Effector memory CD8-positive, alpha-beta T cell (primary cell): ENCODE measurements at places on chromosomes 5 and 9.

DNA sequence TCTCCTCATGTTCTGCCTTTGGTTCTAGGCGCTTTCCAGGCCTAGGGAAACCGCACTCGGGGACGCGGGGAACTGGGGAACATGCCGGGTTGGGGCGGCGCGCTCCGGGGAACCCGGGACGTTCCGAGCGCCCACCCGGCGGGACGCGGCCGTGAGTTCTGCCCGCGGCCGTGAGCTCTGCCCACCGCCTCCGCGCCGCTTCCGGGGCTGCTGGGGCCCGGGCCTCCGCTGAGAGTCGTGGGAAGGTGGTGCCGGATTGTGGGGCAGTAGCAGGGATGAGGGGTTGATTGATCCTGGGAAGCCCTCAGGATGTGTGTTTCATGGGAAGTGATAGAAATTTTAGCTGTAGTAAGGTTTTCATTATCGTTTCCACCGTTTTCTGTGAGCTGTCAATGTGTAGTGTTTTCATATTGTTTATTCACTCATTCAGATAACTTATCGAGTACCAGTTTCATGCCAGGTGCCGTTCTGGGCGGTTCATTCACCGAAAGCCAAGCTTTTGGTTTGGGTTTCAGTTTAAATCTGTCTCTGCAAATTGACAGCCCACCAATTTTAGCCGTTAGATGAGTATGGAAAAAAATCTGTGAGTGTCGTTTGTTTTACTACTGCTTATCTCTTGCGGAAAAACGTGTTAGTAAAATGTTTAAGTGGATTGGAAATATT, 657 bp downstream of the MTRR start:
- H3K4me1 ChIP-seq: peaks cover 55% of the 10 kb centered on the region
- H3K27me3 ChIP-seq: no peaks in the 10 kb centered on the region

GRCh38 chr5:116583862-116584222, 9.2 kb upstream of the SEMA6A start:
- no peaks in the 10 kb centered on the region for H3K36me3 ChIP-seq
- no peaks in the 10 kb centered on the region for H3K4me1 ChIP-seq
- H3K27me3 ChIP-seq: peaks cover 34% of the 10 kb centered on the region
- H3K27ac ChIP-seq: no peak overlapping the region
- H3K4me3 ChIP-seq: no peak overlapping the region

DNA sequence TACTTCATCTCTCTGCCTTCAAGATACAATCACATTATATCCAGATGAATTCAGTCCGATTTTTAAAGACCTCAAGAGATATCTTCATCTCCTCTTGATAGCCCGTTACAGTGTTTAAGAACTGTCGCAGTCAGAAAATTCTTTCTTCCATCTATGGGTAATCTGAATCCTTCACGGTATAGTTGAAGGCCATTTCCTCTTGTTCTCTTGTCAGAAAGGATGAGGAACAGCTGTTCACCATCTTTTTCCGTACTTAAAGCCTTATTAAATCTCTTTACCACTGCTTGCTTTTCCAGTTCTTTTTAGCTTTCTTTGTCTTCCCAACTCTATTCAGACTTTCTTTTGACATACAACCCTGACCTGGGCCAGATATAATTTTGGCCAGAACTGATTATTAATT, 121.8 kb downstream of the XRCC4 start:
- no peak overlapping the region for H3K27ac ChIP-seq
- H3K36me3 ChIP-seq: no peaks in the 10 kb centered on the region
- no peak overlapping the region for H3K4me3 ChIP-seq
- no peak for DNase-seq
- H3K27me3 ChIP-seq: no peaks in the 10 kb centered on the region

DNA sequence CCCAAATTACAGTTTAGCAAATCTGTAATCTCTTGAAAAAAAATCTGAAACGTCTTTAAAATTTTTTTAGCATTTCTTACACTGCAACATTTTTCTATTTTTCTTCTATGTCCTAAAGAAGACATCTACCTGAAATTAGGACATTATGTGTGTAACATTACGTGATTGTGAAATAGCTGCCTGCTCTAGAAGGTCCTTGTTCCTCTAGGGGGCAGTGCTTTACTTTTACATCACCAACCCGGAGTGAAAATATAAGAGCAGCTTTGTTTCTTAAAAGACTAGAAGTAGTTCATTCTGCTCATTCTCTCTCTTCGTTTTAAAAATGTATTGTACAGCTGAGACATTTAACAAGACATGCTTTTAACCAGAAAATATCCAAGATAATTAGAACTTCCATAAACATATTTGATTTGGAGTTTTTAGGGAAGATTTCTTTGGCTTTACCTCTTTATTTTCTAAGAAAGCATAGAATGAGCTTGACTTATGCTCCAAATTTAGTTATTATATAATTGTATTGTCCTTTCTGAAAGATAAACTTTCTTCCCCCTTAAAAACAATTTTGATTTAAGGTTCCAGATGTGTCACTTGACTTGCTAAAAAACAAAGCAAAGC, 48.1 kb upstream of the RIOK2 start:
- no peak overlapping the region for H3K4me3 ChIP-seq
- no peak overlapping the region for H3K27ac ChIP-seq
- no peaks in the 10 kb centered on the region for H3K4me1 ChIP-seq

DNA sequence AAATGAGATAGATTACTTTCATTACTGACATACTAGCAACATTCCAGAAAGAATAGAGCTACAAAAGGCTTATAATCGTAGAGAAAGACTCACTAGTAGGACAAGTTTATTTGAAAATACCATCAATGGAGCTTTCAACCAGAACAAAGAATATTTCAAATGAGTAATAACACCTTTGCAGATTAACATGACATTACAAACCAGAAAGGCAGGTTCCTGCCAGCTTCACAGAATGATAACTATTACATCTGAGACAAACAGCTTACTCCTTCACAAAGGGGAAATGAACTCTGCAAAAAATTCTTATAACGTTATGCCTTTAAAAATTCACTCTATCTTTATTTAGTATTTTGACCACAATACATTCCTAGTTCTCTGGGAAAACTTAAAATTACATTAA, 103.1 kb downstream of the EPB41L4A start:
- peaks cover 24% of the 10 kb centered on the region for H3K27me3 ChIP-seq
- DNase-seq: no peak
- no peaks in the 10 kb centered on the region for H3K36me3 ChIP-seq
- no peaks in the 10 kb centered on the region for H3K4me1 ChIP-seq
- H3K4me3 ChIP-seq: no peak overlapping the region

DNA sequence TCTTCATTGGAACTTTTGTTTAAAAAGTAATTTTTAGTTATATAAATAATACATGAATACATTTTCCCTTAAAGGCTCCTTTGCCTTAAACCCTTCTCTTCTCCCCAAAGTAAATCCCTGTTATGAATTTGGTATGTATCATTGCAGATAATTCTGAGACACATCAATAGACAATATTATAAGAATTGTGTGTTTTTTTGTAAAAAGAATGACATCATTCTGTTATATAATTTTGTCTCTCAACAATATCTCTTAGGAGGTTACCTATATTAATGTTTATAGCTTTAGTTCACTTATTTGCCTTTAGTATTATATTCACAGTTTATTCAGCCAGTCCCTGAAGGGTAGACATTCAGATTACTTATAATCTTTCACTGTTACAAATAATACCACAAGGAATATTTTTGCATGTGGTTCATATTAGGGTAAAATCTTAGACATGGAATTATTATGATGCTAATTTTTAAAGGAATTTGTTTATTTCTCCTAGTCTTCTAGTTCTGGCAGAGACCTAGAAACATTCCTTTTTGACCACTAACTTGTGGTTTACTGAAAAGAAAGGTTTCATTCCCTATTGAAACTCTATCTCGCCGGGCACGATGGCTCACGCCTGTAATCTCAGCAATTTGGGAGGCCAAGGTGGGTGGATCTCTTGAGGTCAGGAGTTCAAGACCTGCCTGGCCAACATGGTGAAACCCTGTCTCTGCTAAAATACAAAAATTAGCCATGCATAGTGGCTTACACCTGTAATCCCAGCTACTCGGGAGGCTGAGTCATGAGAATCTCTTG, 105.6 kb downstream of the KCTD16 start:
- H3K27me3 ChIP-seq: peaks cover 10% of the 10 kb centered on the region
- H3K4me3 ChIP-seq: no peak overlapping the region
- H3K27ac ChIP-seq: no peak overlapping the region
- DNase-seq: no peak
- no peaks in the 10 kb centered on the region for H3K4me1 ChIP-seq
- no peaks in the 10 kb centered on the region for H3K36me3 ChIP-seq

- H3K27me3 ChIP-seq: peaks cover 10% of the 10 kb centered on the region
- no peaks in the 10 kb centered on the region for H3K36me3 ChIP-seq
- H3K4me1 ChIP-seq: no peaks in the 10 kb centered on the region
- no peak for DNase-seq
Observed at GRCh38 chr5:140322751-140323731, 20.1 kb upstream of the PFDN1 start.

DNA sequence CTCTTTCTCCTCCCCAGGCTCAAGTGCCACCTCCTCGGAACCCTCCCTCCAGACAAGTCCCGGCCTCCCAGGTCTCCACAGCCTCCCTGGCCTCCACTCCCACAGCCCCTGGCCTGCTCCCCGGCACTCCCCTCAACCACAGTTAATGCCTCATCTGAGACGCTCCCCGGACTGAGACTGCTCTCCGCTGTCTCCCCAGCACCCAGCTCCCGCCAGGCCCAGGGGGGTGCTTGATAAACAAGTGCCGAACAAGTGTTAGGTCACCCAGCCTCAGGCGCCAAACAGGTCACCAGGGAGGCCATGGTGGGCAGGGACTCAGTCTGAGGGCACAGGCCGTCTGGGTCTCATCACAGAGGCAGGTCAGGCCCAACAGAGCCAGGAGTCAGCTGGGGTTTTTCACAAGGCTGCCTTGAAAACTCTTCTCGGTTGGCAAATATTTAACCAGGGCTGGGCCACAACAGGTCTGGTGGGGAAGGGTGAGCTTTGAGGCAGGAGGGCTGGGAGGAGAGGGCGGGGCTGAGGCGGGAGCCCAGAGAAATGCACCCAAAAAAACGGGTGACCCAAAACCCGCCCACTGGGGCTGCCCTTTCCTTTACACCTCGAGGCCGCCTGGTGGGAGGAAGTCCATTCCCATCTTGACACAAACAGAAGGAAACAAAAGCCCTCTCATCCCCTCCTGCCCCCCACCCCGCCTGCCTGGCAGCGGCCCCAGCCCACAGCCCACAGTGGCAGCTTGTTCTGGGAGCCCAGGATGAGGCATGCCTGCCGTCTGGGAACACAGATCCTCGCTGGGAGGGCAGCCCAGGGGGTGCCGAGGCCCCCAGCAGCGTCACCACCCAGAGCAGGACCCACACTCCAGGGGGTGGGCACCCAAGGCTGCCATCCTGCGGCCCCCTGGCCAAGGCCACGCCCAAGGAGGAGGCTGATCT, 66.6 kb upstream of the STXBP1 start:
- H3K4me1 ChIP-seq: peaks cover 20% of the 10 kb centered on the region
- H3K27ac ChIP-seq: no peak overlapping the region
- no peak for DNase-seq
- H3K36me3 ChIP-seq: no peaks in the 10 kb centered on the region
- no peak overlapping the region for H3K4me3 ChIP-seq

DNA sequence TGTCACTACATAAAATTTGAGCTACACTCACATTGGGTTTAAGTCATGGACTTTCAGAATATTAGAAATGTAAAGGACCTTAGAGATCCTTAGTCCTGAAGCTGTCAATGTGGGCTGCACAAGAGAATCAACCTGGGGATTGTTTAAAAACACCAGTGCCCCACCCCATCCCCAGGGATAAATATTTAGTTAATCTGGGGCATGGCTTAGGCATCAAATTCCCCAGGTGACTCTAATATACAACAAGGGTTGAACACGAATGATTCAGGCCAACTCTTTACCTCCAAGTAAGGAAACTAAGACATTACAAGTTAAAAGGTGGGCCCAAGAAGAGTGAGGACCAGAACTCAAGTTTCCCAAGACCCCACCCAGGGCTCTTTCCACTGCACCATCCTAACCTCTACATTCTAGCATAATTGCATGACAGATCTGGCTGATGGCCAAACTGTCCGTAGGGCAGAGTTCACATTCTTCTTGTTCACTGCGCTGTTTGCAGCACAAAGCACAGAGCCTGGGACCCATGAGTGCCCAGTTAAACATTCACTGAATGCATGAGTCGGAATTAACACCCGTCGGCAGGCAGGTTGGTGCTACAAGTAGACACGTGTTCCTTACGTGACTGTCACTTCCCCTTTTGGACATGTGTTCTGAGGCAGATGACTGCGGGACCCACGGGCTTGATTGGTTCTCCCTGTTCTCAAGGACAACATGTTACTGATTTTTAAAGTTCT, 25.2 kb downstream of the CYFIP2 start:
- no peak for DNase-seq
- peaks cover 25% of the 10 kb centered on the region for H3K4me1 ChIP-seq
- H3K27ac ChIP-seq: peak overlapping the region; percentile 86
- no peaks in the 10 kb centered on the region for H3K27me3 ChIP-seq
- H3K4me3 ChIP-seq: no peak overlapping the region

DNA sequence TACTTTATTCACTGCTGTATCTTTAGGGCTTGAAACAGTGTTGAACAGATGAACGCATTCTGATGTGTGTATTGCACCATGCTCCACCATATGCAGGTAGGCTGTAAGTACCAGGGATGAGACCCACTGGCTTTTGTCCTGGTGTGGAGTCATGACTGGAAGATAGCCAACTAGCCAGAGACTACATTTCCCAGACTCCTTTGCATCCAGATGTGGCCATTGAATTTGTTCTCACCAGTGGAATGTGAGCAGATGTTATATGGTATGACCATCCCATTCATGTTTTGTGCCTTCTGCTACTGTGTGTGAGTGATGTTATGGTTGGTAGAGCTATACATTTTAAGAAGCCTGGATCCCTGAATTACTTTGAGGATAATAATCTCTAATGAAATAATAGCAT, 7.4 kb upstream of the FBXL7 start:
- H3K27ac ChIP-seq: no peak overlapping the region
- no peaks in the 10 kb centered on the region for H3K36me3 ChIP-seq
- H3K27me3 ChIP-seq: no peaks in the 10 kb centered on the region

DNA sequence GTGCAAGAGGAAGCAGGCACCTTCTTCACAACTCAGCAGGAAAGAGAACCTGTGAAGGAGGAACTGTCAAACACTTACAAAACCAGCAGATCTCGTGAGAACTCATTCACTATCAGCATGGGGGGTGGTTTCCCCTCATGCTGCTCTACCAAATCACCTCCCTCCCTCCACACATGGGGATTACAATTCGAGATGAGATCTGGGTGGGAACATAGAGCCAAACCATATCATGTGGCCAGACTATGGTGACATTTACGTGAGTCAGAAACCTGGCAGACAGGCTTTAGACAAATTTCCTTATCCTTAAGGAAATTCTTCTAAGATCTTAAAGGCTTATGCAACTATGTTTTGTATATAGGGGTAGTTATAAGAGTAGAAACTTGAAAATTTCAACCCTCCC, 8.7 kb upstream of the AOPEP start:
- H3K27ac ChIP-seq: no peak overlapping the region
- peaks cover 58% of the 10 kb centered on the region for H3K27me3 ChIP-seq
- H3K4me1 ChIP-seq: no peaks in the 10 kb centered on the region
- no peaks in the 10 kb centered on the region for H3K36me3 ChIP-seq

DNA sequence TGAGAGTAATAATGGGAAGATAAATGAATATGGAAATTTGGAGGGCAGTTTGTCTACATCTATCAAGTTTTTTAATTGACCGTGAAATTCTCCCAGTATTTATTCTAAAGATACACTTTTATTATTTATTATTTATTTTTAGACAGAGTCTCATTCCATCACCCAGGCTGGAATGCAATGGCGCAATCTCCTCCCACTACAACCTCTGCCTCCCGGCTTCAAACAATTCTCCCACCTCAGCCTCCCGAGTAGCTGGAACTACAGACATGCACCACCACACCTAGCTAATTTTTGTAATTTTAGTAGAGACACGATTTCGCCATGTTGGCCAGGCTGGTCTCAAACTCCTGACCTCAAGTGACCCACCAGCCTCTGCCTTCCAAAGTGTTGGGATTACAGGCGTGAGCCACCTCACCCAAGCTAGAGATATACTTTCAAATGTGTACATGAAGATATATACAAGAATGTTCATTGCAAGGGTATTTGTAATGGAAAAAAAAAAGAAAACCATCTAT, 97.7 kb upstream of the SLC12A2 start:
- H3K27ac ChIP-seq: no peak overlapping the region
- no peaks in the 10 kb centered on the region for H3K27me3 ChIP-seq
- no peak for DNase-seq
- H3K36me3 ChIP-seq: no peaks in the 10 kb centered on the region
